ENCODE measurements at places on chromosomes 7 and 10.

DNA sequence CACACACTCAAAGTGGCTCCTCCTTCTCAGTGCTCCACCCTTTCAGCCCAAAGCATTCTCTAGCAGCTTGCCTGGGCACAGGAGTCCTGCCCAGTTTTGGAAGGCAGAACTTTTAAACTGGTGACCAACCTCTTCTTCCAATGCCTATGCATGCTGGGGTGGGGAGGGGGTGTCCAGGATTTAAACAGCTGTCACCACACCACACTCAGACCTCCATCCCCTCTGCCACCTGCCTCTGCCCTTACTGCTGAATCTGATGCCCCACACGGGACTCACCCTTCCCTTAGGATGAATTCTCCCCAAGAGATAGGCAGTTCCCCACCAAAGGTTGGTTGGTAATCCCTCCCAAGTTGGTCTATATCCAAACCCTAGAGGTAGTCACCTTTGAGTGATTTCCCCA lies 50.2 kb downstream of the FRMPD2 start:
- DNase-seq = no peak

- DNase-seq = no peak
These were observed 140.6 kb downstream of the KIAA1217 start for GRCh38 chr10:24349379-24350001.

DNA sequence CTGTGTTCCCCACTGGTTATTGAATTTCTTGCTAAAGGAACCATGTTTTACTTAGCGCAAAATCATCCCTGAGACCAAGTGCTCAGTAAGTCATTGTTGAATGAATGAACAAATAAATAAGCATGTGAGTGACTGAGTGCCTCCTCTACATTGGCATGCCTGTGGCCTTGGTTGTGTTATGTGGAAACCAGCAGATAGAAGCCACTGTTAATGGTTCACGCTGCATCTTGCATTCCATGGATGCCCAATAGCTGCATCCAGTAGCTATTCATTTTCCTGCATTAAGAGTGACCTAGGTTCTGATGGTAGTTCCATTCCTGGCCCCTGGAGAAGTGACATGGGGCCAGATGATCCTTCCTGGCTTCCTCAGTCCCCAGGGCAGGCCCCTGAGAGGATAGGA lies 113.3 kb upstream of the BMPER start:
- DNase-seq = no peak

DNA sequence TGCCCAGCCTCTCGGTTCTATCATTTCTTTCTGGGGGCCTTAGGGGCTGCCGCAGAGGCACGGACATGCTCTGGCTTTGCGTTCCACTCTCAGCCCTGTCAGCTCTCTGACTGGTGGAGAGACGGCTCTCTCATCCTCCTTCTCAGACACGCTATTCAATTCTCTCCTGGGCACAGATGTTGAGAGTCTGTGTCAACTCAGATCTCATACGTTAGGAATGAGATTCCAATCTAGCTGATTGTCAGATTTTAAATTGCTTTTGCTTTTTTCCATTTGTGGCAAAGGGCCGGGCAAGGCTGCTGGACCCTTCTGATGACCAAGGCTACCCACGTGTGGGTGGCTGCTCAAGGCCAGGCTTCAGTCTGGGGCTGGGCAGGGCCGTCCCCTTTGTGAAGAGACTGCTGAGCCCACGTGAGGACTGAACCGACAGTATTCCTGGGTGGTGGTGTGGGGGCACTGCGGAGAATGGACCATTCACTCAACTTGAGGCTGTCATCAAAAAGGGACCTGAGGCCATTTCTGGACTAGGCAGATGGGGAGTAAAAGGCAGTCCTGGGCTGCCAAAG lies 71.5 kb downstream of the CLEC2L start:
- no peak for DNase-seq

GRCh38 chr7:111096997-111097396 lies 6.1 kb downstream of the LRRN3 start:
- DNase-seq = no peak

DNA sequence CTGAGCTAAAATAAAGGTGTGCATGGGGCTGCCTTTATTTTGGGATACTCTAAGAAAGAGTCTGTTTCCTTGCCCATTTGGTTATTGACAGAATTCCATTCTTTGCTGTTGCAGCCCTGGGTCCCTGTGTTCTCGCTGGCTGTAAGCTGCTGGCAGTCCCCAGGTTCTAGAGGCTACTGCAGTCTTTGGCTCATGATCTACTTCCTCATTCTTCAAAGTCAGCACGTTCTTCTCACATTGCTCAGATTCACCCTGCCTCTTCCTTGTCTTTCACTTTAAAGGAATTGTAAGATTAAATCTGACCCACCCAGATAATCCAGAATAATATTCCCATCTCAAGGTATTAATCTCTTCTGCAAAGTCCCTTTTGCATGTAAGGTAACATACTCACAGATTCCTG lies 620.3 kb downstream of the CCSER2 start:
- no peak for DNase-seq

- DNase-seq = no peak
These were observed 448 bp upstream of the NET1 start for GRCh38 chr10:5411941-5412276.

GRCh38 chr10:78959217-78959923 lies 109.4 kb upstream of the ZMIZ1 start:
- DNase-seq = no peak

- no peak for DNase-seq
These were observed 190.1 kb downstream of the LRRTM3 start for GRCh38 chr10:67115972-67116371.

DNA sequence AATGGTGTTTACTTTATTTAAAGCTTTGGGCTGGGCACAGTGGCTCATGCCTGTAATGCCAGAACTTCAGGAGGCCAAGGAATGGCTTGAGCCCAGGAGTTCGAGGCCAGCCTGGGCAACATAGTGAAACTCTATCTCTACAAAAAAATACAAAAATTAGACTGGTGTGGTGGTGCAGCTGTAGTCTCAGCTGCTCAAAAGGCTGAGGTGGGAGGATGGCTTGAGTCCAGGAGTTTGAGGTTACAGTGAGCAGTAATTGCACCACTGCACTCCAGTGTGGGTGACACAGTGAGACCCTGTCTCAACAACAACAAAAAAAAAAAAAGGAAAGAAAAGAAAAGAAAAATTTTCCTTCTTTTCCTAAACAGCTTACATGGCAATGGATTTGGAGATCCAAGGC lies 22.0 kb downstream of the SLC16A9 start:
- no peak for DNase-seq

DNA sequence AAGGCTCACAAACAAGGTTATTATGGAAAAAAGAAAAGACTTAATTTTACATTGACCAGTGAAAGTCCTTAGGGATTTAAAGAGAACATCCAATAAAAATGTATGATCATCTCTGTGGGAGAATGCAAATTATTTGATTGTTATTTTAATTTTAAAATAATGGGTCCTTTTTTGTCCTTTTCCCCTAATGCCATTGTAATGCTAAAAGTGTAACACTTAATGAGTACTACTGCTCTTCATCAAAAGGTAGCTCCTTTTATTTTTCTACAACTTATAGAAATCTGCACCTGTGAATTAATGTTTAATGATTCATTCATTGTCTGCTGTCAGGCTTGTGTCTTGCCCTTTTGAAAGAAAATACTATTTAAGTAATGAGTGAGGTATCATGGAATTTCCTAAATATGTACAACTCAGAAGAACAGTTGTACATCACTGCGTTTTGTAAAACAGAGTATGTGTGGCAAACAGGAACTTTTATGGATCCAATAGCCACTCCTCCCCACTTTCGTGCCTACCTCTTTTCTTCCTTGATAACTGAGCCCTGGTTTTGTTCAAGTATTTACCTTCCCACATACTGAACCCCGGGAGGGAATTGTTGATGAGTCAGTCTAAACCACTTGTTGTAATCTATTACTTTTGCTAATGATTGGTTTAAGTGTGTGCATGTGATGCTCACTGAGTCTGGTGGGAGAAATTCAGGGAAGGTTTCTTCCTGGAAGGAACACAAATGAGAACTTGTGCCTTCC lies 19.9 kb upstream of the TRUB1 start:
- DNase-seq = no peak

DNA sequence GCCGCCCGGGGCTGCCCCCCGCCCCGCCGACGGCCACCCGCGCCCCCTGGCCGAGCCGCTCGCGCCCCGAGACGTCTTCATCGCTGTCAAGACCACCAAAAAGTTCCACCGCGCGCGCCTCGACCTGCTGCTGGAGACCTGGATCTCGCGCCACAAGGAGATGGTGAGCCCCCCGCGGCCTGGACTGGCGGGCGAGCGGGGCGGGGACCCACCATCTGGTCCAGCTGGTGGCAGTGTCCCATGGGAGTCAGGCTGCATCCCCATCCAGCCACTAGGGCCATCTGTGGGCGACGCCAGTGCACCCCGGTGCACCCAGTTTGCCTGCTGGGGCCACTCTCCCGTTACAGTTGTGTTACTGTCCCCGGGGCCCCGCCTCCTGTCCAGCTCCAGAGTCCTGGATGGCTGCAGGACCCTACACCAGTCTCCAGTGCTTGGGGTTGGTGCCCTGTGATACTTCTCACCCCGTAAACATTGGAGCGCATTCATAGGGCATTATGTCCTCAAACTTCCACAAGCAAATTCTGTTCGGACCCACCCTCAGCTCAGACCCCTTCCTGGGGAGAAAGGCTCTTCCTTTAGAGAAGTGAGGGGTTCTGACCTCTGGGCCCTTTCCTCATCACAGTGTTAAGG lies 672 bp downstream of the LFNG start:
- DNase-seq = no peak

DNA sequence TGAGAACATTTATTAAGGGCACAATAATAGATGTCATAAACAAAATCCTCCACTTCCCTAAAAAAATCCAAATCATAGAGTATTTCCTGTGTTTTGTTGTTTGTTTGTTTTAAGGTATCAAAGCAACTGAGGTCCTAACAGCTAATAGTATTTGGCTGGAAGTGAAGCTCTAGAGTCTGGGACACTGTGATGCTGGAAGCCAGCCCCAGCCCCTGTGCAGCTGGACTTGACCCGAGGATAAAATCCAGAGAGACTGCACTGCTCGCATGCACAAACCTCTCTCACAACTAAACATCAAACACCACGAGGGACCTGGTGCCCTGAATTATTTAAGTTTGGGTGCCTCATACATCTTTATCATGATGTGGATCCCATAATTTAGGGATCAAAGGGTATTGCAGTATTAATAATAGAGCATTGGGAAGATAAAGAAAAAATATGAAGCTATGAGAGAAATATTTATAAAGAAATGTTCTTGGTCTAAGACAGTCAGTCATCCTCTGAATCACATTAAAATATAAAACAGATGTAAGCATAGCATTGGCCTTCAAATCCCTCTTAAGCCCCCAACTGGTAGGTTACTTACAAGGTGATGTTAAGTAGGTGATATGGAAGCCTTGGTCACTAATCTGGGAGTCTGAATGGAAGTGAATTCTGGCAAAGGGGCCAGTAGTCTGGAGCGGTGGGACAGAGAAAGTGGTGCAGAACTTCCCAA lies 44.4 kb downstream of the CUBN start:
- DNase-seq = no peak

- DNase-seq = no peak
These were observed 84.7 kb downstream of the CREB5 start for GRCh38 chr7:28497009-28497408.

DNA sequence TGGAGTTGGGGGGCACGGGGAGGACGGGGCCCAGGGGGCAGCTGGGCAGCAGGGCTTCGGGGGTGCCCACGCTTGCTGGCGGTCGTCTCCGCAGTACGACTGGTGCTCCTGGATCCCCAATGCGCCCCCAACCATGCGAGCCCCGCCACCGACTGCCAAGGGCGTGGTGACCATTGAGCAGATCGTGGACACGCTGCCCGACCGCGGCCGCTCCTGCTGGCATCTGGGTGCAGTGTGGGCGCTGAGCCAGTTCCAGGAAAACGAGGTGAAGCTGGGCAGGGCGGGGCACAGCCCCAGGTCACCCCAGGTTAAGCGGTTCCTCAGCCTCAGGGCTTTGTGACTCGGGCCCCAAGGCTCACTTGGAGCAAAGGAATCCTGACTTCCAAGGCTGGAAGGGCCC lies 70.0 kb downstream of the ALOX5 start:
- no peak for DNase-seq

GRCh38 chr7:41559426-41559825 lies 143.5 kb downstream of the INHBA start:
- DNase-seq = no peak

- no peak for DNase-seq
These were observed 456 bp upstream of the DLD start for GRCh38 chr7:107890493-107890961.

GRCh38 chr7:111878785-111879184 lies 316.5 kb upstream of the IMMP2L start:
- DNase-seq = no peak

DNA sequence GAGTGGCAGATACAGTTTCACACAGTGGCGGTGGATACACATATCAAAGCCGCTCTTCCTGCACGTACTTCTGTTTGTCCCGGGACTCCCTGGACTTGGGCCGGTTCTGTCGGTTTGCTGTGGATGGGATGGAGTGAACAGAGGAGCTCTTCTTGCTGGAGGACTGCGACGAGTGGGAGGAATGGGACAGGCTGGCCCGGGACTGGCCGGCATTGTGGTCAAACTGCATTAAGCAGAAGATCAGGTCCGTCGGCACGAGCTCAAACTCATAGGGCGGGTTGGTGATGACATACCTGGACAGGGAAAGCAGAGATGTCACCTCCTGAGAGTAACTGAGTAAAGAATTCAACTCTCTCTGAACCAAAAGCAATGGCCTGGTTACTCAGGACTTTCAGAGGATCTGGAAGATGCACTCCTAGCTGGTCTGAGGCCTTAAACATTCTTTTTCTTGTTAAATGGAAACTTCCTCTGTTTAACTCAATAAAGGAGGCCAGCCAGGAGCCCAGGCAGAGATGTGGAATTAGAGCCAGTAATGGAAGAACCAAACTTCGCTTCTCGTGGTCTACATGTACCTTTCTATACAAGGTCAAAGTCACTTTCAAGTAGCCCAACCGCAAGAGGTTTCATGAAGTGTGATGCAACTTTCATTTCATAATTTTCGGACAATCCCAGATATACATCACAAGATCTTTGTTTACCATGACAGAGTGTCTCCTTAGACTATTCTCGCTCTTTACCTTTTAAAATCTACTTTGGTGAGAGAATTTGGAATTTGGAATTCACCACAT lies 750.2 kb downstream of the KCNMA1 start:
- DNase-seq = no peak

DNA sequence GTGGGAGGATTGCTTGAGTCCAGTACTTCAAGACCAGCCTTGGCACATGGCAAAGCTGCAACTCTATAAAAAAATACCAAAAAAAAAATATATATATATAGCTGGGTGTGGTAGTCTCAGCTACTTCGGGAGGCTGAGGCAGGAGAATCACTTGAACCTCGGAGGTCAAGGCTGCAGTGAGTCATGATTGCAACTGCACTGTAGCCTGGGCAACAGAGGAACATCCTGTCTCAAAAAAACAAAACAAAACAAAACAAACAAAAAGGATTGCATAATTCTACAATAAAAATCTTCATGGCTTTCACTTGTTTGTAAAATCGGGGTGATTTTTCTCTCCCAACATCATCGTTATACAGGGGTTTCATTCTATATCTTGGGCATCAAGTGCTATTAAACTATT lies 35.1 kb downstream of the GUSB start:
- no peak for DNase-seq

Measured in stimulated activated CD4-positive, alpha-beta T cell treated with anti-CD3 and anti-CD28 coated beads, Interleukin-15, amount 100 ng/mL, for 1 hour (primary cell).